ENCODE measurements at places on chromosomes 16 and 17. TPM values are rescaled to one million over a fixed set of nuclear protein-coding genes. Genes with fewer than 3 reads are reported as not detected.

DNA sequence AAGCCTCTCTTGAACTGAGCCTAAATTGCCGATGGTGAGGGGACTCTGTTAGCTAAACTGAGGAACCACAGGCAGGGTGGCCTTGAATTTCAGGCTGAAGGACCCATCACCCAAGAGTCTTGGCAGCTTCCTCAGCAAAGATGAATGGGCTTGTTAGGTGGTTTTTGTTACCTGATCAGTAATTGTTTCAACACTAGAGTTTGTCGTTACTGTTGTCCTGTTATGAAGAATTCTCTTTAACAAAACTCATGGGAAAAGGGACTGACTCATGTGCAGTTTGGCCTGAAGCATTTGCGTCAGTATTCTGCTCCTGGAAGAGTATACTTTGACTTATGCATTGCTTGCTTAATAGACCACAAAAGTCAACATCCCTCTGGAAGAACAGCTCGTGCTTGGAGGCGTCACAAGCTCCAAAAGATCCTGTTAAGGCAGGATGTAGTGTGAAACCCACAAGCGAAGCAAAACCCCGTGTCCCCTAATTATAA lies 206.0 kb downstream of the IRX3 start:
- no peak for DNase-seq

DNA sequence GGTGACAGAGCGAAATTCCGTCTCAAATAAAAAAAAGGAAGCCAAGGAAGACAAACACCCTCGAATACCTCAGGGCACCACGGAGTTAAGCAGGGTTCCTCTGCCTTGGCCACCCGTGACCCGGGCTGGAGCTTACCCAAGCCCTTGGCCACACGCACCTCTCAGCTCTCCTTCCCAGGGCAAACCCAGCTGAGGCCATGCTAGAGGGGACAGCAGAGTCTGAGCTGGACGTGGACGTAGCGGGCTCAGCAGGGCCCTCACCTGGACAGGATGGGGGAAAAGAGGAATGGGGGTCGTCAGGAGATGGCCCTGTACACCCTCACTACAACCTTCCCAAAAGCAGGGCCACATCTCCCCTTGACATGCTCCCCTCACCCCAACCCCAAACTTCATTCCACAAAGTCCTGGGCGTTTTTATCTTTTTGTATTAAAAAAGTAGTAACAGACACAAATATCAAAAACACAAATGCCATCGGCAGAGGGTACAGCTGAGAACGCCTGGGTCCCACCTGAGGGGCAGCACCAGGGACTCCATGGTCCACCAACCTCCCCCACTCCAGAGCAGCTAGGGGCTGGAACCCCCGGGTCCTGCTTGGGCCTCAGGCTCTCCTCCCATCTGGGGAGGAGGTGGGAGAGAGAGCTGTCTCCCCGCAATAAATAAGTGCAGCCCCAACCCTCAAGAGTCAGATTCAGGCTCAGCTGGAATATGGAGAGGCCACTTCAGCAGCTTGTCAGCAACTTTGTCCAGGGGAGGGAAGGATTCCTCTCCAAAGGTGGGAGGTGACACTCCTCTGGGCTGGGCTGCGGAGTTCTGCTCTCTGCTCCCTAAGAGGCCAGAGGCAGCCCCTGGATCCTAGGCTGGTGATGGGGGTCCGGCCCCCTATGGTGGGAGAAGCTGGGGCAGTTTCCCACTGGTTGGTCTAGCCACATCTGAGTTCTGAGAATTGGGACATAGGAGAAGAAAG lies 11.9 kb downstream of the PER1 start:
- DNase-seq: no peak

- DNase-seq: no peak
Observed at GRCh38 chr17:62996221-62996620, 30.2 kb downstream of the TANC2 start.

The SHISA9 gene
- total RNA-seq: not detected

The CLEC10A gene
- not detected for total RNA-seq

All from endothelial cell of umbilical vein (primary cell).